IMR-90 (cell line): ENCODE measurements at places on chromosomes 7 and 10. TPM values are rescaled to one million over a fixed set of nuclear protein-coding genes. Genes with fewer than 3 reads are reported as not detected.

DNA sequence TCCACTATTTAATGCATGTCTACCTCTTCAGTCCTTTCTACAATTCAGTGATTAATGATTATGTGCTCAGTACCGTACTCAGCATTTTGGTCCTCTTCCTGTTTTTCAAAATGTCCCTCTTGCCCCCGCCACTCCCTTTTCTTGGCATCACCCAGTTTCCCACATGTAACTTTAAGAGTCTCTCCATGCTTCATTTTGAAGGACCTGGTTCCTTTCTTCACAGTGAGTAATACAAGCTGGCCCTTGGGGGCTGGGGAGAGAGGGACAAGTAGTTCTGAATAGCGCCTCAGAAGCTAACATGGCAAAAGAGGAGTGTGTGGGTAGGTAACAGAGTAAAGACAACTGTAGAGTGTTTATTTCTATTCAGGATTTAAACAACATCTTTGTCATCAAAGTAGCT is 34.6 kb upstream of the SLIT1 start:
- DNase-seq, result no peak

DNA sequence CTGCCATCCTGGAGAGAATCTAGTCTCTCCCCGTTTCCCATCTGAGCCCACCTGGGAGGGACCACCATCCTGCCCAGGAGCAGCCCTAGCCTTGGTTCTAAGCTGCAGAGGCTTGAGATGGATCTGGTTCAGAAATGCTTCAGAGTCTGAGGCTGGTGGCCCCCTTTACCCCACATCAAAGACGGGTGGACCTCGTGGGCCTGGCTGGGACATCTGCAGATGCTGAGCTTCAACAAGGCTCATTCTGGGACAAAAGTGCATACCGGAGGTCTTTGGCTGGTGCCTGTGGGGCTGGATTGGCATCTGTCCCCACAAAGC is 4.9 kb upstream of the IRF5 start:
- no peak for DNase-seq

GRCh38 chr7:105352018-105352612 is 36.6 kb downstream of the SRPK2 start:
- peak; percentile 82 for DNase-seq

DNA sequence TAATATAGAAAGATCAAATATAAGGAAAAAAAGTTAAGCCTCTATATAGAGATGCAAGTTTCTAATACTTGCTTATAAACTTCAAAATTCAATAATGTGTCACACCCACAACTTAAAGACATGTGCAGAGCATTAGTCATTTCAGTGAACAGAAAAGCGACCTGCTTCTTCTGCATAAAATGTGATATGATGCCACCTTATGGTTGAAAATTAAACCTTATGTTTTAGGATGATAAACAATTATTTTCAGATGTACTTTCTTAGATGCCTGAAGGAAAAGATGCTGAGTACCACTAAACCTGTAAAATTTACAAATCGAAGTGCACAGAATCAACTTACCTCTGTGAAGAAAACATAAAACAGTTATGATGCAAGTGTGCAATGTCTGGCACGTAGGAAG is 96.0 kb downstream of the MTERF1 start:
- DNase-seq, result peak; percentile 61

GRCh38 chr10:13016426-13016825 is 14.9 kb upstream of the CCDC3 start:
- DNase-seq, result peak; percentile 31

DNA sequence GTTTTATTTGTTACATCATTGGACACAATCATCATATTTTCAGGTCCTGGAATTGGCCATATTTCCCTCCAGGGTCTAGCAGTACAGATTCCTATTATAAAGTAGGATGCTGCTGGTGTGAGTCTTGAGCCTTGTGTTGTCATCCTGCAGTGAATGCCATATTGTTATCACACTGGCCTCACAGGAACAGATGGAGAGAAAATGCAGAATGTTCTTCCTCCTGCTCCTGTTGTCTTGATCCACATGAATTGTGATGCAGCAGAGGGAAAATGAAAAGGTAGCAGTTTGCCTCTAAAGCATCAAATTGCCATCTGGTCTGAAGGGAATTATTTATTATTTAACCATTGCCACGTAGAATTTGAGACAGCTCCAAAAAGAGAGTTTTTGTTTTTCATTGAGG is 248.6 kb downstream of the GPAM start:
- no peak for DNase-seq

GRCh38 chr10:11407939-11408338 is 203.5 kb downstream of the USP6NL start:
- no peak for DNase-seq

GRCh38 chr7:42940985-42941847 is 9.0 kb downstream of the MRPL32 start:
- peak; percentile 66 for DNase-seq

GRCh38 chr7:51123322-51124019 is 193.1 kb downstream of the COBL start:
- DNase-seq, result peak; percentile 79

- no peak for DNase-seq
These were observed 35.3 kb upstream of the ZNF92 start for GRCh38 chr7:65338346-65338745.

DNA sequence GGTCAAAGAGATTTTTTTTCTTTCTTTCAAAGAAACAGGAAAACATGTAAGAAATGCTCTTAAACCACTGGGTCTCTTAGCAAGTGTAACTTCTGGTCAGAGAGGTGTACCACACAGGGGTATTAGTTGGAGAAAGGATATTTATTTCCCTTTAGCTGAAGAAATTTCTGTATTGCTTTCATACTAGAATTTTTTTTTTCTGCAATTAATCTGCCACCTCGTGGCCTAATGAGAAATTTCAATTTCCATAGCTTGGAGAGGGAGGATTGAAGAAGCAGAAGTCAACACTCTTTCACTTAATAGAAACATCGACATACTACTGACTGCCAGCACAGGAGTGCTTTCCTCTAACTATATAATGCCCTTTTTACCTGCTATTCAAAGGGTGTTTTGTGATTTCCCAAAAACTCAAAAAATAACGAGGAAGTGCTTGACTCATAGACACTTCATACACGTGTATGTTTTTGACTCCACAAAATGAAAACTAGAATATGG is 177.6 kb upstream of the NAMPT start:
- DNase-seq, result peak; percentile 52

DNA sequence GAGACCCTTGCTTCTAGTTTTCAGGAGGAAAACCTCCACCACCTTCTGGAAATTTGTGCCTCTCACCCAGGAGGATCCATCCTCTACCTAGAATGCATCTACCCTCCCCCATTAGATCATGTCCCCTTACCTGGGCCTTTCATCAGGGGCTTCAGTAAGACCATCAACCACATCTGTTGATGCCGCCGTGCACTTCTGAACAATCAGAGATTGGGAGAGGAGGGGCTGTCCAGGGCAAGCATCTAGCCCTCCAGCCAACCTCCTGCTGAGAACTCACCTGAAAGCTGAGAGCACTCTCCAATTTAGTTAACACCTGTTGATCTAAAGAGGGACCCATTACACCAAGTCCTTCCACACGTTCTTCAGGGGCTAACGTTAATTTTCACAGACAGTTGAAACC is 57.6 kb upstream of the PIK3CG start:
- DNase-seq, result no peak

DNA sequence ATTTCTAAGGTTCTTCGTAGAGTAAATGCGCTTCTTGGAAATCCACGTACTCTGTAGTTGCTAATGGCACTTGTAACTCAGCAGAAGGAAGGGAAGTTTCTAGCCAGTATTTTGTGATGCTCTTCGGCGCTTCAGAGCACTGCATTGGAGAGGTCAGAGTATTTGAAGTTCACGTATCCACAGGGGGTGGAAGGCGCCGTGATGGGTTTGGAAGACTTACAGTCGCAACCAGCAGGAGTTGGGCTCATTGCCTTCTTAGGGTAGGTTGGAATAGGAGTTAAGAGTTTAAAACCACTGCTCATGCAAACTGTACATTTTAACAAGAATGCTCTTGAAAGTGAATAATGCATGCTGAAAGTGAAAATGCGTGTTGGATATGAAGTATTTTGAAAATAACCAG is 49.1 kb downstream of the SHH start:
- no peak for DNase-seq

GRCh38 chr7:138349841-138350700 is 110.0 kb upstream of the TRIM24 start:
- DNase-seq, result no peak

DNA sequence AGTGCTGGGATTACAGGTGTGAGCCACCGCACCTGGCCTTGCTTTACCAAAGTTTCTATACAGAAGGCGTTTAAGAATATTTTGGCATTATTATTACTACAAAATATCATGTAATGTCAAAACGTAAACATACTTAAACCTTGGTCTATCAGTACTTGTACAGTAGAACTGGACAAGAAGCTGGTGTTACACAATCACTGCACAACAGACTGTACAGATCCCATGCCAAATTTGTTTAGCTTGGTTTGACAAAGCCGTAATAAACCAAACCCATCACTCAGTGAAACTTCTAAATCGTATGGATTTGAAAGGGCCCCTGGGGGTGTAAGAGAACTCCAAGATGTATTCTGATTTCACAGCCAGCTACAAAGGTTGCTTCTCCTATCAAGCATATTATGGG is 51.8 kb upstream of the RHEB start:
- DNase-seq, result no peak

DNA sequence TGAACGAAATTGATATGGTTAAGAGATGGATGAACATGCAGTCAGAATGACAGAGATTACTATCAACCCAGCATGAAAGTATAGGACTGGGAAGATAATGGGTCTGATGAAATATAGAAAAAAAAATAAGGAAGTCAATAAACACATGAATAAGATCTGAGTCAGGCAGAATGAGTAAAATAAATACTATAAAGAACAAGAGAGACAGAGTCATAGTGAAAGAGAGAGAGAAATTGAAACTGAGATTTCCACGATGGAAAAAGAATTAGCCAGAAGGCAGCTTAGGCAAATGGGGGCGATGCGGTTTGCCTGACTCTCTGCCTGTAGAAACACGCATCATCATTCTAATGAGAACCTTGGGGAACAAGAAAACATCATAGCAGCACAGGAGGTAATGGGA is 26.6 kb downstream of the SEMA3D start:
- DNase-seq, result peak; percentile 68

DNA sequence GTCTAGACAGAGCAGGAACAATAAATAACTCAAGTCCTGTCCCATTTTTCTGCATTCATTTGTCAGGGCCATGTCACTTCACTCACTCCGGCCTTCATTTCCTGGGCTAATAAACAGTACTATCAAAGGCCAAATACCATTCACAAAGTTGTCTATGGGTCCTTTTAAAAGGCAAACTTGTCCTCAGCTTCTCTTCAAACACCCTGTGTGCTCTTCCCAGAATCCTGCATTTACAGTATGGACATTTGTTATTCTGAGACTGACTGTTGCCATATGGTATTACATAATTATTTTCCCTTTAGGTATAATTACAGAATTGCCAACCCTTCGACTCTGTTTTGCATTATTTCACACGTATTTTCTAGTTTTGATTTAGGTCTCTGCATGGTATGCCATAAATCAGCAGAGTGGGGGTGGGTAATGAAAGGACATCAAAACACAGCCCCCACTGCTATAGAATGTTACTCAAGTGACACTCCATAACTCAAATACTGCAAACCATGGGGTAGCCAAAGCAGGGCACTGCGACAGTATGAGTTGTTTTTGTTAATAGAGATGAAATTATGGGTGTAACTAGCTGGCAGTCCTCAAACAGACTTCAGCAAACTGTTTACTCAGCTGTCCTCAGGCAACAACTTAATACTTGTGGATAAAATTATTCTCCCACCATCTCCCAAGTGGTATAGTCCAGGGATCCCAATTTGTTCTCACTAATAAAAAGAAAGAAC is 183.7 kb downstream of the TRIL start:
- no peak for DNase-seq

DNA sequence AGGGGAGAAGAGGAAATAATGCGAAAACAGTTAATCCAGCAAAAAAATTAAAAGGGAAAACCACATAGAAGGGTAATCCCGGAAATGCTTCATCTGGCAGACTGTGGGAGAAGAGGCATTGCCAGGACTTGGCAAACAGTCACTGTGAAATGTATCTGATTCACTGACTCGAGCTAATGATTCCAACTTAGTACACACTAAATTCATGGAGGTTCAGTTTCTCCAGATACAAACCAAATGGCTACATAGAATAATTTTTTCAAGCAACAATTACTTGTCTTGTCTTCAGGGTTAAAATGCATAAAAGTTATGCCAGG is 36.4 kb downstream of the GDI2 start:
- peak; percentile 71 for DNase-seq

DNA sequence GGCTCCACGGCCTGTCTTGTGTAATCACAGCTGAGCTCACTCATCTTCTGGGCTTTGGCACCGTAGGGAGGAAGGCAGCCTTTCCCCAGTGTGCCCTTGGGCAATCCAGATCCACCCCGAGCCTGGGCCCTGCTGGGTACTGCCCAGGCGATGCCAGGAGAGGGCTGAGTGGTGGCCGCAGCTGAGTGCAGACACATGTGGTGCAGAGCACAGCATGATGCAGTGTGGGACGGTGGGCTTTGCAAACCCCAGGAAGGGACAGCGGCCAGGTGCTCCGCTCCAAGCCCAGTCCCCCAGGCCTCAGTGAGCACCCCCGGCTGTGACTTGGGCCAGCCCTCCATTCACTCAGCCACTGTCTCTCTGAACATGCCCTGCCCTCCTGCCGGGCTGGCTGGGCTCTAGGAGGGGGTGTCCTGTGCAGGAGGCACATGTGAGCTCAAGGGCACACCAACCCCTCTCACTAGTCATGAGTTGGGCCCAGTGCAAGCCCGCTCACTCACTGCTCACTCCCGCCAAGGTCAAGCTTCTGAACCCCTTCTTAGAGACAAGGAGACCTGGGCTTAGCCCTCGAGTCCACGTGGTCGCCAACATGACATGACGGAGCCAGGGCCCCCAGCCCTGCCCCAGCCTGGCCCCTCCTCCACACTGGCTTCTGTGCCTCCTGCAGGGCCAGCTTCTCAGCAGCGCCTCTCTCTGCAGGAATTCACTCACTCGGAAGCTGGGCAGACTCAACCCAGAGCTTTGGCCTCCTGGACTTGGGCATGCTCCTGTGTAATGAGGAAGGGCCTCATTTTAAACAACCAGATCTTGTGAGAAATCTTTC is 77.5 kb upstream of the INSIG1 start:
- DNase-seq, result no peak

GRCh38 chr7:130476297-130477150 is 15.4 kb upstream of the MEST start:
- peak; percentile 57 for DNase-seq

DNA sequence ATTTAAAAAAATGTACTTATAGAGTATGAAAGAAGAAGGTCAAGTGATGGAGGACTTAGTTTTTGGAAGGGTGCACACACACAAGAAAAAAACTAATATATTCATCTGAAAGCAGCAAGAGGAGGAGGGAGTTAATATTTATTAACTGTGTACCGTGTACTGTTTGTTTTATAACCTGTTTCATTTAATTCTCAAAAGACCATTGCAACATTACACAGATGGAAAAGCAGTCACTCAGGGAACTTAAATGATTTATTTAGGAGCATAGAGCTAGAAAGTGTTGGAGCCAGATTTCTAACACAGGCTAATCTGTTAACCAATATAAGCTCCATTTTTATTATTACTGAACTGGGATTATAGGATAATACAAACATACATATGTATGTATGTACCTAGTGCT is 36.7 kb downstream of the GLCCI1 start:
- no peak for DNase-seq

SORBS1 gene
- total RNA-seq, result under 0.01 and 0.18 TPM in 2 replicates

NRCAM gene
- total RNA-seq, result 0.83 and 1.1 TPM in 2 replicates

PNLIPRP2 gene
- not detected in 2 replicates for total RNA-seq

WIPF3 gene
- not detected in 2 replicates for total RNA-seq

PRSS1 gene
- not detected in 2 replicates for total RNA-seq

C10orf90 gene
- total RNA-seq, result 0.18 TPM in 1 of 2 replicates, not detected in the other

IKZF1 gene
- not detected in 2 replicates for total RNA-seq

EVX1 gene
- total RNA-seq, result not detected in 2 replicates
